ENCODE measurements at places on chromosomes 4 and X.

DNA sequence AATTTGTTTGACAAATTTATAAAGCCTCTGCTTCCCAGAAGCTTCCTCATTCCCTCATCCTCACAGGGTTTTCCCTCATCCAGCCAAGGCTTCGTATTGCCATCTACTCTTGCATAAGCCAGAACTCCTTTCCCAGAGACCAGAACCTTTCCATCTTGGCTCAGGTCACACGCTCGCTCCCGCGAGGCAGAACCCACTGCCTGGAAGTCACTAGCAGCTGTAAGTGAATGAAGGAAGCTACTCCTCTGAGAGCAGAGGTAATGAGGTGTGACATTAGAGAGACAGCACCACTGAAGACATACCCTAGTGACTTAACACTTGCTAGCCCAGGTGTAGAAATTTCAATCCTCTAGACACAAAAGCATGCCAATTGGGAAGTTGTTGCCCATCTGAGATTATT, 52.5 kb downstream of the LHFPL1 start:
- no peak for DNase-seq

DNA sequence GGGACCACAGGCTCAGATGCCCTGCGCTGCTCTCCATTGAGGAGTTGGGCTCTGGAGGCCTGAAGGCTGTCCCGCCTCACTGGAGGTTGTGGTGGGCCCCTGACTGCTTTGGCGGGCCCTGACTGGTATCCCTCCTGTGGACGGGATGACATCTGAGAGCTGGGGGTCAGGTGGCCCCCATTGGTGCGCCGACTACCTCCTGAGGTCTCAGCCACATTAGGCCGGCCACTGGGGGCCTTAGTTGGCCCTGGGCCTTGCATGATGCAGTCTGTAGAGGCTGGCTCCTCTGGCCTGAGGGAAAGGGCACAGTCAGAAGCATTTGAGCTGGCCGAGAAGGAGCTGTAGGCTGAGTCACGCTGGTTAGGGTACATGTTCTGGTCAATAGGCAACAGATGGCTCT, 164.5 kb upstream of the DGKK start:
- DNase-seq = no peak

DNA sequence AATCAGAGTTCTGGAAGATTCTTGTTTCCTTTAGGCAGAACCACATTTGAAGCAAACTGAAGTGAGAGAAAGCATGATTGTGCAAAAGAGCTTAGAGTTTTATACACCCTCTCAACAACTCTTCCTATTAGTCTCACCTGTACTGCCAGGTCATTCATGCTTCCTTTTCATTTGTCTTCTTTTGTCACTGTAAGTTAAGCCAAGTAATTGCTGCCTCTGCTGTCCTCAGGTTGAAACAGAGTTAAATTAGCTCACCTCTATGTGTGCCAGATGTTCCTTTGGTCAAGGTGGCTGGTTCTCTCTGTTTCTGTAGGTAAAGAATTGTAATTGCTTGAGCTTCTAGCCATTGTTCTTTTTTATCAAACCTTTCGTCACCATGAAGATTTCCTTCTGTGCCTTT, 41.1 kb upstream of the HPGD start:
- no peak for DNase-seq

DNA sequence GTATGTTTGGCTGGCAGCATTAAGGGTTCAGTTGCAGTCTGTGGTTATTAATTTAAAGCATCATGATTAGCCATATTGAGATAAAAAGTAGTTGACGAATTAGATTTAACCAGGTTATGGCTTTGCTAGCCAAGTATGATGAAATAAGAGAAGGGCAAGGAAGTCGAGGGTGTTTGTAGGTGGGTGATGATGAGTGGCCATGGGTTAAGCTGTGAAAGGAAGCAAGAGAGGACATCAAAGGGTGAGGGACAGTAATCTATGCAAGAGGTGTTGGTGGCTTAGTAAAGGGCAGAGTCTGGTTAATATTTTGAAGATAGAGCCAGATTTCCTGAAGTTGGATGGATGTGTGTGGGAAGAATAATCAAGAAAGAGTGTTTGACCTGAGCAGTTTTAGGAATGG, 44.5 kb downstream of the STIM2 start:
- no peak for DNase-seq

GRCh38 chr4:66059556-66059955, 389.3 kb upstream of the EPHA5 start:
- no peak for DNase-seq

DNA sequence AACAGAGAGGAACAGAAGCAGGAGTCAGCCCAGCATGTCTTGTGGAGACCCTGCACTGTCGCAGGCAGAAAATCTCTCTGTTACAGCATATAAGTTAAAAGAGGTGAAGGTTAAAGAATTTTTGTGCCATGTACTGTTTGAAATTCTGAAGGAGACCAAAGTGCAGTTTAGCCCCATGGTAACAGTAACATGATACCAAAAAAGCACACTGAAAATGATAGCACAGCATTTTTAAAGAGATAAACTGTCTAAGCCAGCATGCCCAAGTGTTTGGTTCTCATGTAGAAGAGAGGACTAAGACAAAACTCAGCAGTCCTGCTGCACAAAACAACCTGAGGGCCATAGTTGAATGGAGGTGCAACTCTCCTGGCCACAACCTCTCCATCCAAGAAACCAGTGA, 41.9 kb upstream of the PARM1 start:
- no peak for DNase-seq

DNA sequence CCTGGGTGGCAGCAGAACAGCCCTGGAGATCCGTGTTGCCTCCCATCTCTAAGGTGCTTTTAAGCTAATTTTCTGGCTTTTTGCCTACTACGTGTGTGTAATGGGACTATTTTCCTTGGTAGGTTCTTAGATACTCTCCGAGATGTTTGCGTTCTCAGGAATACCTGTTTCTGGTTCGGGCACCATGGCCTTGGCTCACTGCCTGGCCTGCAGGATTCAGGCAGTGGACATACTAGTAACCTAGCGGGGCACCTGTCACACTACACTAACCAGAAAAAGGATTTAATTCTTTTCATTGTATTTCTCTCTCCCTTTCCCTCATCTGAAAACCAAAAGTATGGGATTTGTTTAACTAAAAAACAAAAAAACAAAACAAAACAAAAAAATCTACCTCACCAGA, 29.2 kb downstream of the FHIP1A start:
- no peak for DNase-seq

DNA sequence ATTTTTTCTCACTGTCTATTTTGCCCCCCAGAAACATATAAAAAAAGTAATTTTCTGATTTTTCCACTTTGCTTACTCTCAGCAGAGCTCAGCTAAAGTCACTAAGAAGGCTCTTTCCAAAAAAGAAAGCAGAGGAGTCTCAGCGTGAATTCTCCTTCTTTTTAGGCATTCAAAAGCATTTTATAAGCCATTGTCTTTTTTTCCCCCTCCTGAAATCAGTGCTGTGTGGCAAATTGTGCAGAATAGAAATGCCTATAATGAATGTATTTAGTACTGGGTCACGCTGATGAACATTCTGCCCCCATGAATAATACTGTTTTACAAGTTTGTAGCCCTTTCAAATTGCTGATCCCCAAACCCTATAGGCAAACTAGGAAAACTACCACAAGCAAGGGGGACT, 1.6 kb upstream of the PCDH18 start:
- DNase-seq = no peak
